Hepatocyte (in vitro differentiated cells): ENCODE measurements at places on chromosomes 3 and 15.

DNA sequence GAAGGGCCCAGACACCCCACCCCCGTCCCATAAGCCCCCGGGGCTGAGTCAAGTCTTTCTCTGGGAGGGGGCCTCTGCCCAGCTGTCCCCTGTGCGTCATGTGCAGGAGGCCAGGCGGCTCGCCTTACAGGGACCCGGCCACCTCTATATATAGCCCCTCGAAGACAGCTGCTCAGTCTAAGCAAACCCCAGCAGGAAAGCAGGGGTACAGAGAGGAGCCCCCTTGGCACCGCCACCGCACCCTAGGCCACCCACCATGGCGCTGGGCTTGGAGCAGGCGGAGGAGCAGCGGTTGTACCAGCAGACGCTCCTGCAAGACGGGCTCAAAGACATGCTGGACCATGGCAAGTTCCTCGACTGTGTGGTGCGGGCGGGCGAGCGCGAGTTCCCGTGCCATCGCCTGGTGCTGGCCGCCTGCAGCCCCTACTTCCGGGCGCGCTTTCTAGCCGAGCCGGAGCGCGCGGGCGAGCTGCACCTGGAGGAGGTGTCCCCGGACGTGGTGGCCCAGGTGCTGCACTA, at the start of gene KLHL40:
Gene KLHL40, plus strand, starts transcription at position 175 of the 519 bp plus-strand sequence. Its CDS starts 82 bp downstream, at position 257.
- no peaks in the 10 kb centered on the region for H3K36me3 ChIP-seq
- no peaks in the 10 kb centered on the region for H3K27me3 ChIP-seq
- peak within 1 kb of the TSS; percentile 72 for H3K27ac ChIP-seq
- H3K4me3 ChIP-seq: no peak within 1 kb of the TSS

GRCh38 chr15:73826711-73827251, 46.6 kb upstream of the TBC1D21 start:
- H3K4me3 ChIP-seq: no peak overlapping the region
- H3K4me1 ChIP-seq: no peaks in the 10 kb centered on the region
- DNase-seq: no peak
- no peak overlapping the region for H3K27ac ChIP-seq
- peaks cover 10% of the 10 kb centered on the region for H3K27me3 ChIP-seq
- no peaks in the 10 kb centered on the region for H3K36me3 ChIP-seq

DNA sequence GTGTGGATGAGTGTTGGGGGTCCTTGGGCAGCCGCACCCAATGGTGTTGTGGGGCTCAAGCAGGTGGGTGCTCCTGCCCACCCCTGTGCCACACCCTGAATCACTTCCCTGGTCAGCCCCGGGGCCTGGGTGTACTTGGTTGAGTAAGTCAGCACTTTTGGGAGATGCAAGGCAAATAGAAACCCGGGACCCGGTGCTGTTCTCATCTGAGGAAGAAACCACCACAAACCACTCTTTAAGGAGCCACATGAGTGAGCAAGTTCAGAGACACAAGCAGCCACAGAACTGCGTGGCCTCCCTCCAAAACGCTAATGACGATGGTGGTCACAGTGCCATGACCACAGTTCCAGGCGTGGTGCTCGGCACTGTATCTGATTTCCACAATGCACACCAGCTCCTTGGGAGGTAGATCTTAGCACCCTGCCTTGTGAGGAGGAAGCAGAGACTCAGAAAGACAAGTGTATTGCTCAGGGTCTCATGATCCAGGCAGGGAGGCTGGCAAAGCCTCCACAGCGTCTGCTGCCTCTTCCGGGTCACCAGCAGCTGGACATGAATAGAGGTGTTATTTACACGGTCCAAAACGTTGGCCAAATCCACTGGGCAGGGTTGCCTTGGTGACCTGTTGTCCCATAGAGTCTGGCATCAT, 118.2 kb upstream of the ALDH1A3 start:
- no peak overlapping the region for H3K27ac ChIP-seq
- H3K36me3 ChIP-seq: no peaks in the 10 kb centered on the region
- no peaks in the 10 kb centered on the region for H3K27me3 ChIP-seq
- no peak for DNase-seq
- H3K4me1 ChIP-seq: peaks cover 30% of the 10 kb centered on the region

- H3K36me3 ChIP-seq: no peaks in the 10 kb centered on the region
- H3K4me3 ChIP-seq: no peak overlapping the region
- H3K4me1 ChIP-seq: peaks cover 8% of the 10 kb centered on the region
- no peaks in the 10 kb centered on the region for H3K27me3 ChIP-seq
- H3K27ac ChIP-seq: no peak overlapping the region
These were observed 19.0 kb downstream of the ADAMTS9 start for GRCh38 chr3:64668582-64669510.

DNA sequence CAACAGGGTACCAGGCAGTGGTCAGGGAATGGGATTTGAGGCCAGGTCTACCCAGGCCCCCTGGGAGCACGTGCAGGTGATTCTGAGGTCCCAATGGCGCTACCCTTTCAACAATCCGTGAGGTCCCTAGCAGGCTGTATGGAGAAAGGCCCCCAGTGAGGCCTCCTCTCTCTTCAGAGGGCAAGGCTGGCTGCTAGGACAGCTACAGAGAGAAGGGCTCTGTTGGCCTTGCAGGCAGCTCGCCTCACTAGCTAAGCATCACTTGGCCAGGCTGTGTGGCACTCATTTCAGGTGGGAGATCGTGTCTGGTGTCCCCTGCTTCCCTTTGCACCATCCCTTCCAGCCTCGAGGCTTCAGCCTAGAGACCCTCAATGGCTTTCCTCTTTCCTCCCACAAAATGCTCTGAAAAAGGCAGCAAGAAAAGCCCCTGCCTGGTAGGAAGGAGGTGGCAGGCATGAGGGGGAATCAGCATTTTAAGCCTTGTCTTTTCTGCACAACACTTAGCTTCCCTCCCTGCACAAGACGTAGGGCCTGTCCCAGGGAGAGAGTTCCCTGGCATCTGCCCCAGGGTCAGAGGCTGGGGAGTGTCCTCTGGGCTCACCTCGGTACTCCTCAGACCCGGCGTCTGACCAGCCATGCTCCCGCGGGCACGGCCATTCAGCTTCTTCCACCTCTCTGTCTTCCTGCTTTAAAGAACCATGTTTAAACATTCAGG, 111.8 kb downstream of the ASB7 start:
- peak overlapping the region; percentile 52 for H3K27ac ChIP-seq
- DNase-seq: no peak
- H3K36me3 ChIP-seq: no peaks in the 10 kb centered on the region
- H3K27me3 ChIP-seq: no peaks in the 10 kb centered on the region
- H3K4me1 ChIP-seq: peaks cover 15% of the 10 kb centered on the region

GRCh38 chr3:169342652-169343505, 320.6 kb downstream of the MECOM start:
- peaks cover 15% of the 10 kb centered on the region for H3K4me1 ChIP-seq
- no peaks in the 10 kb centered on the region for H3K27me3 ChIP-seq
- no peaks in the 10 kb centered on the region for H3K36me3 ChIP-seq
- no peak overlapping the region for H3K4me3 ChIP-seq
- H3K27ac ChIP-seq: no peak overlapping the region
- DNase-seq: no peak

DNA sequence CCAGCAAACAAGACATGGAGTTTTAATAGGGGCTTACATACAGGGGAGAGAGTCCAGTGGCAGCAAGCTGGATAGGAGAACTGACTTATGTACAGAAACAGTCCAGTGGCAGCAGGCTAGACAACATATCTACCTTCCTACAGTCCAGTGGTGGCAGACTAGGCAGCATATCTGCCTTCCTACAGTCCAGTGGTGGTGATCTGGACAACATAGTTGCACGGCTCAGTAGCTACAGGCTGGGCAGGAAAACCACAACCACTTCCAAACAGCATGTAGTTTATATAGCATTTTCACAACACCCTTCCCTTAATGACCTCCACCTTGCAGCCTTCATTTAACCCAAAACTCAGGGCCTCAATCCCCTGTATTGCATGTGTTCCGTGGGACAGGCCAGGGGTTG, 181.3 kb upstream of the EIF1B start:
- H3K4me3 ChIP-seq: no peak overlapping the region
- no peaks in the 10 kb centered on the region for H3K36me3 ChIP-seq
- H3K27ac ChIP-seq: no peak overlapping the region
- H3K27me3 ChIP-seq: no peaks in the 10 kb centered on the region
- no peaks in the 10 kb centered on the region for H3K4me1 ChIP-seq

DNA sequence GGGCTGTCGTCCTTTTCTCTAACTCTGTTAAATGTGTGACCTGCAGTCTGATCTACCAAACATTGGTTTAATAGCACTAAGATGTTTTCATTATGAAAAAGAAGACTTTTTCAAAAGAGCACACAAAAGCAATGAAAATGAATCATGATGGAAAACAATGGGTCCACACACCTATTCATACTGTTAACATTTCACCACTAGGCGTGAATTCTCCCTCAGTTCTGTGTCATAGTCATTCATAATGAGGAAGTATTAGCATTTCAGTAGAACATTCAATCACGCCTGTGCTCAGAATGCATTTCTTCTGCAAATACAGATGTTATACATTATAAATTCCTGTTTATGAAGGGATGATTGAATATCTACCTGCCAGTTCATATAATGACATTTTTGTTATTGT, 35.9 kb downstream of the EIF4E3 start:
- H3K27me3 ChIP-seq: no peaks in the 10 kb centered on the region
- H3K36me3 ChIP-seq: no peaks in the 10 kb centered on the region
- DNase-seq: no peak
- no peak overlapping the region for H3K4me3 ChIP-seq
- H3K4me1 ChIP-seq: peaks cover 44% of the 10 kb centered on the region
- no peak overlapping the region for H3K27ac ChIP-seq

DNA sequence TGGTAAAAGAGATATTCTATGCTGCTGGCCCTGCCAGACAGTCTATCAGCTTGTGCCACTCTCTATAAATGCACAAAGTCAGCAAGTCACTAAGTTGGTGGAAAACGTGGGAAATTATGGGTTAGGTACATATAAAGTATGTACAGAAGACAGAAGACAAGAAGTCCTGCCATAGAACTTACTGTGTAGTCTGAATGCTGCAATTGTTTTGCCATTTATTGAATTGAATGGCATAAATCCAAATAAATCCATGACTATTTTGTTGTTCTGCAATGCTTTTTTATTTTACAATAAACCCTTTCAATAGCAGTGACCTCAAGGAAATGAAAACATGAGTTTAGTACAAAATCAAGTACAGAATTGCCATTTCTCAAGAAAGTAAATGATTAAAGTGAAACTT, 34.1 kb upstream of the TM4SF1 start:
- peaks cover 13% of the 10 kb centered on the region for H3K4me1 ChIP-seq
- H3K36me3 ChIP-seq: no peaks in the 10 kb centered on the region
- H3K27ac ChIP-seq: no peak overlapping the region
- no peaks in the 10 kb centered on the region for H3K27me3 ChIP-seq
- no peak for DNase-seq

DNA sequence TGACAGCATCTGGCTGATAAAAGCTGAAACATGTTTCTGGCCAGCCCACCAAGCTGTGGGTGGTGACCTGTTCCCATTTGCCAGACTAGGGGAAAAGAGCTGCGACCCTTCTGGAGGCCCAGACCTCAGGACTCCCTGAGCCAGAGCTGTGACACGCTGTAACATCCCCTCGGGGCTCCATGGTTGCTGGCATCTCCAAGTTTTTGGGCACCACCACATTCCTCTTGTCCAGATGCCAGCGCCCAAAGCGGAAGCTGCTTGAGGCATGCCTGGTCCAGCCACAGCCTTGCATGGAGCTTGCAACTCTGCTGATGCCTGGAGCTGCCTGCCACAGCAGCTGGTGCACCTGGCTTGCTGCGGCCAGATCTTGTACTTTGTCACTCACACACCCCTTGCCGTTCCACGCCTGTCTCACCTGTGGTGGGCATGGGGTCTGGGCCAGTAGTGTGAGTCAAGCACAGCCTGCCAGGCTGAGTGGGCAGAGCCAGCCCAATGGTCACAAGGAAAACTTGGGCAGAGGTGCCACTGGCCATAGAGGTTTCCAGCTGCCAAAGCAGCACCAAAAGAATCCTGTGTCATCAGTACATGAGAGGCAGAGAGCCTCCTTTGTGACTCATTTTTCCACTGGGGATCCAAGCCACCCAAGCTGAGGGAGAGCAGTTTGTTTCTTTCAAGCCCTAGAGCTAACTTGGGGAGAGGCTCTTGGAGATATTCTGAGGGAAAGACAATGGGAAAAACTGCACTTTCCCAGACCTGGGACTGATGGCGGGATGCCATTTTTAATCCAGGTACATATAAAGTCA, 45.7 kb upstream of the PTX3 start:
- no peak overlapping the region for H3K4me3 ChIP-seq
- H3K4me1 ChIP-seq: no peaks in the 10 kb centered on the region
- H3K27me3 ChIP-seq: no peaks in the 10 kb centered on the region

- peaks cover 8% of the 10 kb centered on the region for H3K4me1 ChIP-seq
- no peak overlapping the region for H3K27ac ChIP-seq
- no peak overlapping the region for H3K4me3 ChIP-seq
- no peaks in the 10 kb centered on the region for H3K36me3 ChIP-seq
- no peak for DNase-seq
- H3K27me3 ChIP-seq: no peaks in the 10 kb centered on the region
These were observed 188.0 kb upstream of the NR2F2 start for GRCh38 chr15:96142498-96142897.

DNA sequence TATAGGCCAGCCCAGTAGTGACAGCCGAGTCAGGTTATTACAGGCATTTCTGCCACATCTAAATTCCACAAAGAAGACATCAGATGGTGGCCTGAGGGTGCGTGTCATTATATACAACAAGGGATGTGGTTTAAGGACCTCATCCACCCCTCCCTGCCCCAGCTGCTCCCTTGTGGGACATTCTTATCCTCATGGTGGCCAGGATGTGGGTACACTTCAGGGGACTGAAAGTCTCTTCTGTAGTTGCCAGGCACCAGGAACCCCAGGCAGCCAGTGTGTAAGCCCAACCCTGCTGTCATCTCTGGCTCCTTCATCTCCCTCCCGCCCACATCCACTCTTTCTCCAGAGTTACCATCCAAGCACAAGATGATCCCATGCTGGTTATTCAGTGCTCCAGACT, 224.9 kb upstream of the TOPAZ1 start:
- peaks cover 37% of the 10 kb centered on the region for H3K27me3 ChIP-seq
- H3K4me1 ChIP-seq: no peaks in the 10 kb centered on the region
- H3K27ac ChIP-seq: no peak overlapping the region
- no peaks in the 10 kb centered on the region for H3K36me3 ChIP-seq

DNA sequence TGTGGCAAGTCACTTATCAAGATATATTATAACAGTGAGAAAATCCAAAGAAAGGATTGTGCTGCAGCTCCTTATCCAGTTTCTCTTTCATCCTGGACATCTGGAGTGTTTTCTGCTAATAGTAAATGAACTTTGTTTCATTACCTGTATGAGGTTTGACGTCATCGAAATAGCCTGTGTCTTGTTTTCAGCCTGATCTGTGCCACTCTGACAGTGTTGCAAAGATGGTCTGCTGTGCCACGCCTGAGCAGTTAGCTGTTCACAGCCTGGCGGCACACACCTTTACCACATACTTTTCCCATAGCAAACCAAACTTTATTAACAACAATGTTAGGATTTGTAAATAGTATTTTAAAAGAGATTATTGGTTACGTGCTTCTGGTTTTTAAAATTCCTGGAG, 34.0 kb downstream of the YEATS2 start:
- no peaks in the 10 kb centered on the region for H3K27me3 ChIP-seq
- no peaks in the 10 kb centered on the region for H3K36me3 ChIP-seq
- H3K4me1 ChIP-seq: no peaks in the 10 kb centered on the region
- peak; percentile 35 for DNase-seq
- no peak overlapping the region for H3K4me3 ChIP-seq

DNA sequence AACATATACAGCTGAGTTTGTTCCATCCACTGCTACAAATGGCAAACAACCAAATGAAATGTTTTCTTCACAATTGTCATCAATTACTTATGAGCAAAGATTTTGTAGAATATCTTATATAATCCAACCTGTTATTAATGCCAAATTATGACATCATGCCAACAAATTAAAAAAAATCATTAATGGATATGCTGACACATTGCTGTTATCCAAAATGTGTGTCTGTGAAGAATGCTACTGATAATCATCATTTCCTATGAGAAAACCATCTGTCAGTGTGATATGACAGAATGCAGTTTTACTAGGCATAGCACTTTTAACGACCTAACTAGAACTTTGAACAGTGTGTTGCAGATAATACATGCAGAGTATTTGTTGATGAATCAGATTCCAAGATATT, 556.5 kb upstream of the KCNMB2 start:
- H3K4me3 ChIP-seq: no peak overlapping the region
- no peak for DNase-seq
- H3K27ac ChIP-seq: no peak overlapping the region
- H3K27me3 ChIP-seq: no peaks in the 10 kb centered on the region
- no peaks in the 10 kb centered on the region for H3K36me3 ChIP-seq
